ENCODE measurements at places on chromosomes 12 and 14.

GRCh38 chr14:101114726-101115515 lies 211.4 kb upstream of the RTL1 start:
- DNase-seq = no peak

DNA sequence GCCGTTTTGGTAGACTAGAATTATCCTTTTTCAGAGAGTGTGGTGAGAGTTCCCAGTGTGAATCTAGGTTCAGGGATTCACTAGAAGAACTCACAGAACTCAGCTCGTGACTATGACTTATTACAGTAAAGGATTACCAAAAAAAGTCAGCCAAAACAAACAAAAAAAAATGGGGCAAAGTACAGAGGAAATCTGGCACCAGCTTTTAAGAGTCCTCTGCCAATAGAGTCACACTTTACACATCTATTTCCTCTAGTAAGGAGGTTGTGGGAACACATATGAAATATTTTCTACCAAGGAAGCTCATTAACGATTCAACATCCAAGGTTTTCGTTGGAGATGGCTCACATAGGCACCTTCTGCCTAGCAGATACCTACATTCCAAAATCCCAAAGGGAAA lies 28.2 kb downstream of the TSPAN19 start:
- no peak for DNase-seq

DNA sequence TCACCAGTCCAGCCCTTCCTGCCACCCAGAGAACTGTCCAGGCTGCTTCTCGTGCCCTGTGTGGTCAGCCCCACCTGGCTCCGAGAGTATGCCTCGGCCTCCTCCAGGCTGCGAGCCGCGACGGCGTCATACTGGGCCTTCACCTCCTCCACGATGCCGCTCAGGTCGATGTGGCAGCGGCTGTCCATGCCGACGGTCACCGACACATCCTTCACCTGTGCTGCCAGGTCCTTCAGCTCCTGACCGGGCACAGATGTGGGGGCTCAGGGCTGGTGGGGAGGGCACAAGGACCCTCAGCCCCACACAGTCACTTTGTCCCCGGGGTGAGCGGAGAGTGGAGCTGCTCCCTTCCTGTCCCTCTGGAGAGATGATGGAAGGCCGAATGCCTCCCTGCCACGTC lies 18.3 kb downstream of the KRT80 start:
- DNase-seq = no peak

DNA sequence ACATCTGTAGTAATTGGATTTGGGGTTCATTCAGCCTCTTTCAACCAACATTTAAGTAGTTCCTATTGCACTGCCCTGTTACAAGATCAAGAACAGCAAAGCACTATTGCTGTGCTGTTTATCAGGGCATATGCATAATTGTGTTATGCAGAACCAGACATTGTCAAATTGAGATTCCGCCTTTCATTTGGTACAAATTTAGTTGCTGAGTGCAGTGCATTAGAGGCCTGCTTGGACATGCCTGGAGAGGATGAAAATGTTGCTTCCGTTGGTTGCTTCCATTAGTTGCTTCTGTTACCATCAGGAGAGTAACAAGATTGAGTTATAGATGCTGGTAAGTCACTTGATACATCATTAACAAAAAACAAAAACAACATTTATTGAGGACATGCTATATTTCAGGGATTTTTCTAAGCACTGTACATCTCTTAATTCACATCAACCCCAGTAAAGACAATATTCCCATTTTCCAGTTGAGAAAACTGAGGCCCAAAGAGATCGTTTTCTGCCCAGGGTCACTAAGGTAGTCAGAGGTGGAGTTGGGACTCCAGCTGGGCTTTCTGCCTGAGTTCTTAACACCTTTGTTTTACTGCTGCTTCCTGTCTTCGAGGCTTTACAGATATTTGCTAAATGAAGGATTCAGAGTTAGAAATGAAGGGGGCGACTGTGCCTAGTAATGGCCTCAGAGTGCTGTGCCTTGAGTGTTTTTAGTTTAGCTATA lies 79.3 kb downstream of the PPP2R5C start:
- no peak for DNase-seq

GRCh38 chr14:79056879-79057278 lies 886.7 kb downstream of the NRXN3 start:
- no peak for DNase-seq

- DNase-seq = no peak
Observed at GRCh38 chr12:92719674-92720073, 16.9 kb downstream of the PLEKHG7 start.

DNA sequence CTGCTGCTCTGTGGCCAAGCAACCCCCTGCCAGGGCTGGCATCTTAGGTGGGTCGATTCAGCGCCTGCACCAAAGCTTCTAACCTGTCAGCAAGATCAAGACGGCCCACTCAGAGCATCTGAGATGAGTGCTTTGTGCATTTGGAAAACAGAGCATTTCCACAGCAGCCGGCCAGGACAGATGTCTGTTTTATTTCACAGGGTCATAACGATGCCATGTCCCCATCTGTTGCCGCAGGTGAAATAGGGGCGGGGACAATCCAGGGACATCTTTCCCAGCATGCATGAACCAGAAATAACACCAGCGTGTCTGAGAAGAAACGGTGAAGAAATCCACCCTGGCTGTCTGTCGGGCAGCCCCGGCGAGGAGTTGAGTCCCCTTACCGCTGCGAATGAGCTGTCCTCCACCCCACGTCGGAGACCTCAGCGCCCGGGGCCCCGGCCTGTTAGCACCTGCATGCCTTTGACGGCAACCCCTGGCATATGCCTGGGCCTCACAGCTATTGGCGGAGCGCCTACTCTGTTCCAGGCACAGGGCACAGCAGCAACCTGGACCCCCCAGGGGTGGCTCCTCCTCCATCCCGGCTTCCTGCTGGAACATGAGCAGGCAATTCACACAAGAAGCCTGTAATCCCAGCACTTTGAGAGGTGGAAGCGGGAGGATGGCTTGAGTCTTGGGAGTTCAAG lies 30.6 kb upstream of the ULK1 start:
- DNase-seq = no peak

DNA sequence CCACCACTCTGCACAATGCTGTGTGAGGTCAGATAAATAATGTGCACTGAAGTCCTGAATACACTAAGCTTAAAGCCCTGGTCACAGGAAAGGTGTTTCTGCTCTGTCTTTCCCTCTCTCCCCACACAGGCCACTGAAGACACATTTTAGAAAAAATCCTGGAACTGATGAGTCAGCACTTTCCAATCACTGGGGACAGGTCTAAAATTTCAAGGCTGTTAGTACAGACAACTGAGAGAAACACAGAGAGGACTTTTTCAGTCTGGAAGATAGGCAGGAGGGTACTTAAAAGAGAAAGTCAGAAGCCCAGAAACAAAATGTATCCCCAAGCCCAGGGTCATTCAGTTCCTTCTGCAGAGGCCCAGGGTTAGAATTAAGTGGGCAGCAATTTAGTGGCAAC lies 333.9 kb upstream of the CCDC196 start:
- no peak for DNase-seq

- no peak for DNase-seq
Observed at GRCh38 chr12:120473807-120474615, 4.5 kb upstream of the SRSF9 start.

DNA sequence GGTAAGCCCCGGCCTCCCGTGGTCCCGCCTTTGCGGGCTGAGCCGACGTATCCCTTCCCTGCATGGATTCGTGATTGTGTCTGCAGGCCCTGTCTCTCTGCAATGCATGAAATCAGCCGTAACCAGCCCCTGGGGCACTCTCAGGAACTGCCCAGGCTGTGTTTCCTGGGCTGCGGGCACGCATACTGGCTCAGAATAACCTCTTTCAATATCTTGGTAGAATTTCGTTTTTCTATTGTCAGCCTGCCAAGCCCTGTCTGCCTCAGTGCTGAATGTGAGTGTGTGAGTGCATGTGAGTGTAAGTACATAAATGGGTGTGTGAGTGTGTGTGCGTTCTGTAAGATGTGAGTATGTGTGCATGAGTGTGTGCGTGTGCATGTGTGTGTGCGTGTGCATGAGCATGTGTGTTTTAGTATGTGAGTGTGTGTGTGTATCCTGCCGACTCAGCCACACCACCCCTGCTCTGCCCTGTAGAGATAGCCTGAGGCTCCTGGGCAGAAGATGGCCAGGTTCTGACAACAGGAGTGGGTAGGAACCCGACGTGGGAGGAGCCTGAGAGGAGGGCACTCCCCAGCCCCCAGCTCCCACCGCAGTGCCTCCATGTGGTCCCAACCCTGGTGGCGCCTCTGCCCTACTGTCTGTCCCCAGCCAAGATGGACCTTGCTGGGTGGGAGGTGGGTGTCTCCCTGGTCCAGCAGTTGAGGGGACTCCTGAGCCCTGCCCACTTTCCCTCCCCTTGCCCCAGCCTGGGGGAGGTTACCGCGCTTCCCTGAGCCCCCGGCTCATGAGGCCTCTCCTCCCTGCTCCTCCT lies 268.8 kb downstream of the ADGRD1 start:
- DNase-seq = no peak

DNA sequence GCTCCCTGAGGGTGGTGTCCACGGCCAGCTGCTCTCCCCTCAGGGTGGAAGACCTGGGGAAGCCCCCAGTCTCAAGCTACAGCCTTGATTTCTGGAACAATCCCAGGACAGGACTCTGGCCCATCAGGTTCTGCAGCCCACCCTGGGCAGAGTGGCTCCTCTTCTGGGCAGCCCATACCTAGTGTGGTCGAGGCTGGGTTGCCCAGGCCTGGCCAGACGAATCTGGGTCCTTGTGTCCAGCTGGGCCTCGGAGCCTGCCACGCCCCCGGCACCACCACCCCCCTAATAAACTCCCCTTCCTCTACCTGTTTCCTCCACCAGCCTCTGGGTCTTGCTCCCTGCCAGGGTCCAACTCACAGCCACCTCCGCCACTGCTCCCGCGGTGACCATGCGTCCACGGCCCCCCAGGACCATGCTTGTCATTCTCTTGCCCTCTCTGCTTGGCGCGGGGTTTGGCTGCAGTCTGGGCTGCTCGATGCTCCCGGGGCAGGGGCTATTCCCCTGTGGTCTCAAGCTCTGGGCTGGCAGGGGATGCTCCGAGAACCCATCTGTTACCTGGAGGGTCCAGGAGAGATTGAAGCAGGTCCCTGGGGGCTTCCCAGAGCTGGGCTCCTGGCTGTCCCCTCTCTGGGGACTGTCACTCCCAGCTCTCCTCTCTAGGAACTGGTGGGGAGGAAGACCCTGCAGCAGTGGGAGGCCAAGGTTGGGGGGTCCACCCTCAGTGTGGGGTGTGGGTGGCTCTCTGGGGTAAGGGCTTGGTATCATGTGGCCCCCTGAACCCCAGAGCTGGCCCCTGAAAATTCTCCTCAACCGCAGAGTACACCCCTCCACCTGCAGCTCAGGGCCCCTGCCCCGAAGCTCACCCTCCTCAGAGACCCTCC lies 8.7 kb upstream of the GPR132 start:
- DNase-seq = no peak

GRCh38 chr14:100673085-100673806 lies 53.4 kb upstream of the DLK1 start:
- DNase-seq = no peak

DNA sequence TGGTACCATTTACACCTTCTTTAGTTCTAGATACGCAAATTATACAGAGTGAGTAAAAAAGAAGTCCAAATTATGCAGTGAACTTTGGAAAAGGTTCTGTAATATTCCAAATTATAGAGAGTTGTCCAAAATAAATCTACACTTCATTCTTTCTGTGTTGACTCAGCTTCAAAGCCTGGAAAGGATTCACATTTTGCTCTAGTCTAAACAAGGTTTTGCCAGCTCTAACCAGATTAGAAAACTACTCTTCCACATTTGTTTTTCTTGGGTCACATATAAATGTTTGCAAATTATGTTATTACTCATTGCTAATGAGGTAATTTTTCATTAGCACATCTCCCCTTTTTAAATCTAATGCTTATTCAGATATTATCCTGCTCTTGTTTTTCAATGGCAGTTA lies 1562.4 kb upstream of the SEL1L start:
- no peak for DNase-seq

DNA sequence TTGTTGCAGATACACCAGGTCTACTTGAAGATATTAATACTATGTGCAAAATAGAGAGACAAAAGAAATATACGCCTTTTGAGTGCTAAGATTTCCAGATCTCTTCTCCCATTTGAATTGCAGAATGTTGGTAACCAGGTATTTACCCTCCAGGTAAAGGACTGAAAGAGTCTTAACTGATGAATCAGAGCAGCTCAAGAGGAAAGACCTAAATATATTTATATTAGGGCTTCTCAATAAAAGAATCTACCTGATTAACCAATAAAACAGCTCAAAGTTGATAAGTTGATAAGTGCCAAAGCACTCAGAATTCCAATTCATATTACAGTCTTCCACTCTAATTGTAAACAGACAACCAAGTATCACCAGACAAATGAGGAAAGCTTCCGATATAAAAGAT lies 59.2 kb downstream of the ZNF641 start:
- no peak for DNase-seq

DNA sequence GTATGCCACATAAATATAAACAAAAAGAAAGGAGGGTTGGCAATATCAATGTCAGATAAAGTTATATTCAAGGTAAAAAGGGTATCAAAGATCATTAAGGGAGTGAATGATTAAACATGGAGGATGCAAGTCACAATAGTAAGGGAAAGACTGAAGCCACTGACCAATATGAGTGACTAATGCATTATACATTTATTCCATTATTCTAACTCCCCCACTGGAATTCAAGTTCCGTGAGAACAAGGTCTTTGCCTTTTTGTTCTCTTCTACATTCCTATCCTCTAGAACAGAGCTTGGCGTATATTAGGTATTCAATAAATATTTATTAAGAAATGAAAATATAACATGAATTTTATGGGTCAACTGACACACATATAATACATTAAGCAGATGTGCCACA lies 30.7 kb downstream of the MAP4K5 start:
- DNase-seq = peak; percentile 62

GRCh38 chr12:42396473-42397259 lies 70.7 kb downstream of the PPHLN1 start:
- DNase-seq = no peak

GRCh38 chr12:102879144-102879763 lies 37.8 kb downstream of the PAH start:
- peak; percentile 51 for DNase-seq

DNA sequence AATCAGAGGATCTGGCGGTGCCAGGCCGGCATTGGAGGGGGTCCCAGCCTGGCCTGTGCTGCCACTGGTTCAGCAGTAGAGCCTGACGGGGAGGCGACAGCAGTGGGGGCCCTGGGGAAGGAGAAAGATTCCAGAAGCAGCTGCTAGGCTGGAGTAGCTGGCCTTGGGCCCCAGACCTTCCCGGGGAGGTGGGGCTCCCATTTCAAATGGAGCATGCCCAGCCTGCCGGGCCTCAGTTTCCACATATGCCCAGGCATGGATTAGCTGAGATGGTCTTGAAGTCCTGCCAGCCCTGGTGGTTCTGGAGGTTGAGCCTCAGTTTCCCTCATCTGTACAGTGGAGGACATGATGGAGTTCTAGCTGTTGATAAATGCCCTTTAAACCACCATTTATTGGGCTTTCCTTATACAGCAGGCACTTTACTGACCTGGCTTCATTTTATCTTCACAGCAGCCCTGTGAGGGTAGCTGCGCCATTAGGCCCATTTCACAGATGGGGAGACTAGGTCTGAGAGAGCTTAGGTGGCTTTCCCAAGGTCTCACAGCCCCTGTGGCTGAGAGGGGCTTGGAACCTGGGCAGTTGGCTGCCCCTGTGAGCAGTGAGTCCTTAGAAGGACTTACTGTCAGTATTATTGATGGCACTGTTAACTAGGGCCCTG lies 21.8 kb downstream of the SH2B3 start:
- no peak for DNase-seq

- peak; percentile 84 for DNase-seq
Observed at GRCh38 chr12:12839873-12840579, 26.9 kb downstream of the DDX47 start.

- DNase-seq = no peak
Observed at GRCh38 chr14:97057238-97058073, 260.3 kb downstream of the VRK1 start.

Data from HS-27A (cell line).